ENCODE measurements at places on chromosomes 3 and 15.

- DNase-seq: no peak
These were observed 12.6 kb upstream of the GOLGA6L7 start for GRCh38 chr15:28861031-28861534.

GRCh38 chr15:40464595-40465185 lies 6.1 kb upstream of the CHST14 start:
- DNase-seq: no peak

- DNase-seq: no peak
These were observed 315.2 kb upstream of the PPP2R3A start for GRCh38 chr3:135650309-135650708.

DNA sequence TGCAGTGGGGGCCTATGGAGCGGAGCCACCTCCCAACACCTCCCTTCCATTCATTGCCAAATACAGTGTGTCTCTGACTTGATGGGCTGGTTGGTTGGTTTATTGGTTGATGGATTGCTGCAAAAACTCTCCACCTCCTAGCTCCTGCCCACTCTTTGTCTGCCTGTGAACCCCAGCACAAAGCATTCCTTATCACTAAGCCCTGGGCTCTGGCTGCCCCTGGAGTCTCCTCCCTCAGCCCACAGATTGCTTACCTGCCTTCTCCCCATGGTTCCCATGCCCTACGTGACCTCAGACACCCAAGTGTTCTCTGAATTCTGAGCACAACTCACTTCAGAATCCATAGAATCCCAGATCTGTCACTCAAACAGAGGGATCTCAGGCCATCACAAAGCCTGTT lies 139.1 kb upstream of the TPM1 start:
- no peak for DNase-seq

- DNase-seq: no peak
These were observed 130.0 kb upstream of the TJP1 start for GRCh38 chr15:29952225-29952624.

- no peak for DNase-seq
These were observed at the start of gene TMEM40 for GRCh38 chr3:12759097-12759679. Gene TMEM40 (minus strand): TSS chr3:12759259. CDS start chr3:12749832, 9,427 bp downstream.

GRCh38 chr3:13263770-13264467 lies 156.2 kb downstream of the NUP210 start:
- DNase-seq: no peak

DNA sequence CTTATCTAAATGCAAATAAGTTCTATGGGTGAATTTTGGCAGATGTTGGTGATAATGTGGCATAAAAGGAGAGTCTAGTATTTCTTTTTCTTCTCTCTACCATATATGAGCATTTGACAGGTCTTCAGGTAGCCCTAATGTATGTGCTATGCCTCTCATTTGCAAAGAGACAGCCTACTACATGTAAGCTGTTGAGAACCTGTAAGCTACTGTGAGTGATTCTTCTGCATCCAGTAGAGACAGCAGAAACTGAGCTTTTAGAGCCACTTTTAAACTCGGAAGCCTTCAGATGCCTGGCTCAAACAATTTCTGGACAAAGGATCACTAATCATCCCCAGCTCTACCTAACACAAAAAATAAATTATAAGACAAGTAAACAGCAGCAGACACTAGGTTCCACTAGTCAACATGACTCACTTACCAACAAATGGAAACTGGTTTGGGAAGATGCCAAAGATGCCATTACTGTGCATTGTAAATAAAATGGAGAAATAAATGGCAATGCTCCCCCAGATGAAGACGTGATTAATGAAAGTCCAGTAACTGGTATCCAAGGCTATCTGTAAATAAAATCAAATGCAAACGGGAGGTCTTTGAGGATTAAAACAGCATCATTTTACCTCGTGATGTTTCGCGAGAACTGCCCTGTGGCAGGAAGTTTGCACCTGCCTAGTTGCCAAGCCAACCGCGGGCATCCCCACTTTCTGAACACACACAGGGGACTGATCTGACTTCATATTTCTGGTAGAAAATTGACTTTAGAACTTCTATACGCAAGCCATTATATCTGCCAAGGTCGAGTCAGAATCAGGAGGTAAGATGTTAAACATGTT lies 245.3 kb downstream of the DTWD1 start:
- DNase-seq: no peak

- no peak for DNase-seq
These were observed 532.8 kb downstream of the FOXP1 start for GRCh38 chr3:71050538-71051258.

DNA sequence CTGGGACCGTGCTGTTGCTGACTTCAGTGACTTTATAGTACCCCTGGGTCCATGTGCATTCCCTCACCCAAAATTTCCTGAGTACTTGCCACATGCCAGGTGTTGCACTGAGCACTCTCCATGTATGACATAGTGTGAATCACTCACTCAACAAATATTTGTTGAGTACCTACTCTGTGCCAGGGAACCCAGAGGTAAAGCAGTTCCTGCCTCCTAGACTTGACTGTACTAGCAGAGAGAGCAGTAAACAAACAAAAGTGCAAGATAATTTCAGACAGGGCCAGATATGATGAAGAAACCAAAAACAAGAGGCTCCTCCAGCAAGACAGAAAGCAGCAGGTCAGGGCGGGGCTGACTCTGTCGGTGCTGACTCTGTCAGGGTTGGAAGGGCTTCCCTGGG lies 12.2 kb downstream of the TGM4 start:
- no peak for DNase-seq

DNA sequence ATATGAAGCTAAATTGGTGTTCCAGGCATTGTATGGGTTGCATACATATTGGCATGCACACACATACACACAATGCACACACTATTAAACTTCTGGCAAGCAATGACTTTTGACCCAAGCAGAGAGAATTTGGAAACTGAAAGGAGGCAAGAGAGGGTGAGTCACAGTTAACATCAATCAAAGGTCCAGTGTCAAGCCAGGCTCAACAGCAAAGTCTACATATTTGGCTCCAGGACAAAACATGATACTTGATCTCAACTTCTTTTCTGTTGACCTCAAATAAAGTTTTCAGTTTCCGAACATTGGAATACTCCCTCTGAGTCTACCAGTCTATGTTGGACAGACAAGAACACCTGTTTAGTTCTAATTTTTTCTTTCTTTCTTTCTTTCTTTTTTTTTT lies 28.3 kb downstream of the IL12A start:
- DNase-seq: no peak

DNA sequence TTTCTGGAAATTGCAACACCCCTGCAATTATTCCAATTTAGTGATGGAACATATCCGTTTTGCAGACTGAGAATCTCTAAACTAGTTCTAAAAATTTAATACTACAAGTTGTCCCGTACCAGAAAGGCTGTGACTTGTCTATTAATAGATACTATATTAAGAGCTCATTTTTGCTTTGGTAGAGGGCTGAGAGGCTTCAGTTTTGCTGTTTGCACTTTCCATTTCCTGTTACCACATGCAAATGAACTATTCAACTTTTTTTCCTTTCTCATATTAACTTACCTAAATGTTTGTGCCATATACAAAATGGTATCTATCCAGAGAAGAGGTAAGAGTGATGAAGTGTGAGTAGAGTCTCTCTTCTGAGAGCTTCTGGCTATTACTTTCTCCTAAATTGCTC lies 101.5 kb upstream of the CRBN start:
- no peak for DNase-seq

DNA sequence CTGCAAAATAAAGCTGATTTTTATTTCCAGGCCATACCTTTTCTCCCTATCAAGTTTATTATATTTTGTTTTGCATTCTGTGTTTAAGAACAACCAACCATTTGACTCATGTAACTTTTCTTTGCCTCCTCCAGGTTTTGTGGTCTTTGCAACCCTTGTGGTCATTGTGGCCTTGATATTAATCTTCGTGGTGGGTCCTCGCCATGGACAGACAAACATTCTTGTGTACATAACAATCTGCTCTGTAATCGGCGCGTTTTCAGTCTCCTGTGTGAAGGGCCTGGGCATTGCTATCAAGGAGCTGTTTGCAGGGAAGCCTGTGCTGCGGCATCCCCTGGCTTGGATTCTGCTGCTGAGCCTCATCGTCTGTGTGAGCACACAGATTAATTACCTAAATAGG lies 27.6 kb downstream of the NIPA2 start:
- no peak for DNase-seq

- DNase-seq: no peak
These were observed 1.2 kb downstream of the LHFPL4 start for GRCh38 chr3:9552252-9552999.

DNA sequence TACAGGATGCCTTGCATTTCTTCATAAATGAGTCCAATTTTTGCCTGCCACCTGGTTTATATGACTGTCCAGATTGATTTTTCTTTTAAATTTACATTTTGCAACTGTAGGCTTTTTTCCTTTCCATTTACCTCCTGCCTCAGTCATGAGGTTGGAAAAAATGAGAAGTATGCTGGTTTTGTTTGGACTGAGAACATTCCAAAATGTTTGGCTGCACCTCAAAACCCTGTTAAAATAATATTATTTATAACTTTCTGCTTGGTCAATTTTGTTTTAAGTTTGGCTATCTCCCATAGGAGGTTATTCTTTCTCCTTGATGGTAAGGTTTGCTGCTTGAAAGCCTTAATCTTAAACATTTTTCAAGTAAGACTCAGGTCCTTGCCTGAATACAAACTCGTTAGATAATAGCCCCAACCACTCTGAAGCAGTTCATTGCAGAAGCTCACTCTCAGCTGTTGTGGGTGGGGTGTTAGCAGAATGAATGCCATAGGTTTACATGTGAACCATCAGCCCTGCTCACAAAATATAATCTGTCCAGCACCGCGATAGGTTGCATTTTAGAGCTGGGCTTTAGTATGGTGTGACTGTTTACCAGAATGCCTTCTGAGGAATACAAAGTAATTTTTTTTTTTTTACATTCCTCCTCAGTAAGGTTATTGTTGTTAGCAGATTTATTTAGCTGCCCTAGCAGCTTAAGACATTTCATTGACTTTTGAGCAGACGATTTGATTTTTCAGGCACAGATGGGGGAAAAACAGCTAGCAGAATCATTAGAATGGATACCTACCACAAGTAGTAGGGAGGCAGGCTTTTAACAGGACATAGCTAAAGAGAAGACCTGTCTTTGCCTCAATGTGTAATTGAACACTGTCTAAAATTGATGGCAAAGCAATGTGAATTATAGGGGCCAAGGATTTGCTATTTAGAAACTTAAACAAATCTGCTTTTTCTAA lies 630.8 kb upstream of the KCNMB2 start:
- DNase-seq: no peak

DNA sequence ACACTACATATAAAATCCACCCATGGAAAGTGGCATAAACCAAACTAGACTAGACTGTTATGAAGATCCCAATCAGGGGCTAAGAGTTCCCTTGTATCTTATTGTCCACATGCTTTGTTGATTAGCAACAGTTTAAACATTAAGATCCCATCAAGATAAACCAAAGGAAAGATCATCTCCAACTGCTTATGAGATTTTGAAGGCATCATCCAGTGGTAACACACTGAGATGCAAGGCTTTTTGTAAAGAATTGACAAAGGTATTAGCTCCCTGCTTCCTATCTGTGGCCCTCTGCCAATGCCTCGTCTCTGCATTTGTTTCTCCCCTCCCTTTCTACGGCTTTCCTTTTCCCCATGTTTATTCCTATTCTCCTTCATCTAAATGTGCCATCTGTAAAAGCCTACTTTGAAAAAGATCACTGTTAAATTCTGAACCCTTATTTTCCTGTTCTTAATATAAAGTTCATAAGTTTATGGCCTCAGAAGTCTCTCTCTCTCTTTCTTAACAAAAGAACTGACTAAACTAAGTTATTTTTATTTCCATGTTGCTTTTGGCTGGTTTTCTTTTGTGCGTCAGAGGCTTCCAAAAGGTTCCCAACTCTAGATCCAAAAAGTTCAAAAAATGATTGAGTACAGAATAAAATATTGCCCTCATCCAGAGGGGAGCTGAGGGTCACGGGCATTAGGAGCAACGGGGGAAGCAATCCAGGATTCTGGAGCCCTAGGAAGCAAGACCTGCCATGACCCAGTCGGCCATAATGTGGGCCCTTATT lies 5.5 kb downstream of the PLD1 start:
- no peak for DNase-seq

DNA sequence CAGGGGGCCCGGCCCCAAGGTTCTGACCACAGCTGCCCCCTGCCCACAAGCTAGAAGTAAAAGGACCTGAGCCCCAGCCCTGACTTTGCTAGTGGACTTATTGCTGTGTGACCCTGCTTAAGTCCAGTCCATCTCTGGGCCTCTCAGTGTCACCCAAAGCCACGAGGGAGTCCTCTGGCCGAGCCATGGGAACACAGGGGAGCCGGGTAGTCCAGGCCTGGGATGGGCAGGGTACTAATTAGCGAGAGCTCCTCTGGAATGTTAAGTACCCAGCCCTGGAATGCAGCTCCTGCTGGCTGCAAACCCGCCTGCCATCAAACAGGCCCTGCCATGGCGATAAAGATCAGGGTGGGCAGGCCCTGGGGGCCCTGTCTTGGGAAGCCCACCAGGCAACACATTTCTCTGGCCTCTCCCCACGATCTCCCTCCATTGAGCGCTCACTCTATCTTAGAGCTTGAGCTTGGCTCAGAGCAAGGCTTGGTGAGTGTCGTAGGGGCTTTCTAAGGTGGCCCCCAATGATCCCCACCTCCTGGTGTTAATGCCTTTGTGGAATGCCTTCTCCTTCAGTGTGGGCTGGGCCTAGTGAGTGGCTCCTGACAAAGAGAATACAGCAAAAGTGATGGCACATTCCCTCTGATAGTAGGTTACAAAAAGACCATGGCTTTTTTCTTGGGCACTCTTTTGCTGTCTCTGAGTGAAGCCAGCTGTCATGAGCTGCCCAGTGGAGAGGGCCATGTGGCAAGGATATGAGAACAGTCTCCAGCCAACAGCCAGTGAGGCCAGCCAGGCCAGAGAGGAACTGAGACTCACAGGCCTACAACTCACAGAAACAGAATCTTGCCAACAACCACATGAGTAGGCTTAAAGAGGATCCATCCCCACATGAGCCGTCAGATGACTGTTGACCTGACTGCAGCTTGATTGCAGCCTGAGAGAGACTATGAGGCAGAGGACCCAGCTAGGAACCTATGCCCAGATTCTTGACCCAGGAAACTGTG lies 133.1 kb downstream of the SMAD6 start:
- no peak for DNase-seq

DNA sequence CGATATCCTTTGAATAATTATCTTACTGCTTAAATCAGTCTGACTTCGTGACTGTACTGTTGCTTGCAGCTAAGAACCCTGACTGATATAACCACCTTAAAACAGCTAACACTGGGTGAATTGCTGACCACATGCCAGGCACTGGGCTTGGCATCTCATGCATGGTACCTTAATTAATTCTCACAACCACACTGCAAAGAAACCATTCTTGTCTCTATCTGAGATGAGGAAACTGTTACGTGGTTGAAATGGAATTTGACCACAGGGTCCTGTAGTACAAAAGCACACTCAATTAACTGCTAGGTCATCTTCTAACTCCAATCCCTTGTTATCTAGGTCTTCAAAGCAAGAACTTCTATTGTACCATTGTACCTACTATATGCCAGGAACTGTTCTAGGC lies 92.7 kb upstream of the PRICKLE2 start:
- DNase-seq: no peak

GRCh38 chr3:148585671-148586379 lies 111.9 kb upstream of the AGTR1 start:
- DNase-seq: no peak

DNA sequence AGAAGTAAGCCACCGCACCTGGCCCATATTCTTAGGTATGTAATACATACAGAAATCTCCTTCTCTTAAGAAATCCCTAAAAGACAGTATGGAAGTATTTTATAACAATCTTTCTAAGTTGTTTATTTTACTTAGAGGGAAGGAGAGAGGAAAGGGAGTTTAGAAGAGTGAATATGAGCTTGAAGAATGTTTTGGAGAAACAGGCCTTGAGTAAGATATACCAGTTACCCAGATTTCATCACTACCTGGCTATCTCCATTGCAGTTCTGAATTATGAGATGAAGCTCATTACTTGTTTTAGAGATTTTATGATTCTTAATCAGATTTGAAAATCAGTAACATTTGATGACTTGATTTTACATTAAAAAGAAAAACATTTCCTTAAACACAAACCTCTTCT lies 71.9 kb downstream of the DCUN1D1 start:
- DNase-seq: no peak

All from NCI-H774 (cell line).